ENCODE measurements at places on chromosomes 1 and 21.
A peak's percentile ranks its signal among the peaks of the same experiment; 100 is the strongest.

DNA sequence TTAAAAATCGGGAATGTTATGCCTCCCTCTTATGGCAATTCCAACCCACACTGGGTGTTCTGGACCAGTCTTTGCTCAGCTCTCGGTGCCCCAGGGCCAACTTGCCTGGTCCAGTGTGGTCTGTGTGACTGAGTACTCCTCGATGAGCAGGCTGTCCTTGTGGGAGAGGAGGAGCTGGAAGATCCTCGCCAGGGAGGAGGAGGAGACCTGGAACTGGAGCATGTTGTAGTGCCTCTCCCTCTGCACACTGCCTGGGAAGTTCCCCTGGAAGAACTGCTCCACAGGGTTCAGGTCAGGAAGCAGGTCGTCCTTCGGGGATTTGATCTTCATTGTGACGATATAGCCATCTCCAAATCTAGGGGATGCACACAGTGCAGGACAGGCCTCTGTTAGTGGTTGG, 88.5 kb upstream of the GCLM start:
- no peak for DNase-seq

GRCh38 chr1:208233546-208233945, 10.6 kb downstream of the PLXNA2 start:
- DNase-seq, result peak; percentile 93

GRCh38 chr1:181554465-181554864, 71.1 kb downstream of the CACNA1E start:
- DNase-seq, result no peak

GRCh38 chr1:202200669-202201068, 7.1 kb downstream of the LGR6 start:
- DNase-seq, result no peak

DNA sequence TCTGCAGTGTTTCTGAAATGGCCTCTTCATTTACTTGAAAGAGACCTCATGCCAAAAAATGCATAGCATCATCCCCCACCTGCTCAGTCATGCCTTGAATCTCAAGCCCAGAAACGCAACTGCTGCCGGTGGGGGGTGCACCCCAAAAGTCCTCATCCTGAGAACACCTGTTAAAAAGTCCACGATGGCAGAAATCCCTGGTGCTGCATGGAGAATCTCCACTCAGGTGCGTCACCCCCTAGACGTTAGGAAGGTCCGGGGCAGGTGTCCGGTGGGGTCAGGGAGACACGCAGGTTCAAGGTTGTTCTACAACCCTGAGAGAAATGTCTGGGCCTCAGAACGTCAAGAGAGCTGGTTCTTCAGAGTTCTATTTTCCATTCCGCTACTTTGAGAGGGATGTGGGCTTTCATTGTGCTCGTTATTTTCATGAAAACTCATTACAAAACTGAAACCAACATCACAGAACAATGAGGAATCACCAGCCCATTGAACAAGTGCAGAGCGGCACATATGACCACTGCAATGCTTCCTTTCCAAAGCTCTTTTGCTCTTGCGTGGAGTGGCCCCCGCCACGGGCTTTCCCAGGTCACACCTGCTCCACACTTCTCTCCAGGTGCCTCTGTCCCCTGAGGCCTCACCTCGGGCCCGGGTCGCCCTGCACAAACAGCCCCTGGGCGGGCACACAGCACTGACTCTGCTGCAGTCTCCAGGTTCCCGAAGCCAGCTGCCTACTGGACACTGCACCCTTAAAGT, 201.9 kb downstream of the TOMM20 start:
- no peak for DNase-seq

DNA sequence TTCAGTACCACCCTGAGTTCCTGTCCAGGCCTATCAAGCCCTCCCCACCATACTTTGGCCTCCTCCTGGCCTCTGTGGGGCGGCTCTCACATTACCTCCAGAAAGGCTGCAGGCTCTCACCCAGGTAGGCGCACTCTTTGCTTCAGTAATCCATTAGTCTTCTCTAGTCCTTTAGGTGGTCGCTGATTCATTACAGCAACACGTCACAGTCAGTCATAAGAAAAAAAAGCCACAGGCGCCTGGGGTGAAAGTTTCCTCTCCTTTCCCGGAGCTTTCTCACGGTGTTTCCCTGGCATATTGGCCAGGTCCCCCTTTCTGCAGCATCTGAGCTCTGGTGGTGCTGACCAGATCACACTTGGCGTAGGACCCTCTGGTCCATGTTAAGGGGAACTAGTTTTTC, 12.1 kb downstream of the SLFNL1 start:
- DNase-seq, result no peak

- DNase-seq, result no peak
These were observed 19.1 kb downstream of the MATN1 start for GRCh38 chr1:30704271-30704670.

DNA sequence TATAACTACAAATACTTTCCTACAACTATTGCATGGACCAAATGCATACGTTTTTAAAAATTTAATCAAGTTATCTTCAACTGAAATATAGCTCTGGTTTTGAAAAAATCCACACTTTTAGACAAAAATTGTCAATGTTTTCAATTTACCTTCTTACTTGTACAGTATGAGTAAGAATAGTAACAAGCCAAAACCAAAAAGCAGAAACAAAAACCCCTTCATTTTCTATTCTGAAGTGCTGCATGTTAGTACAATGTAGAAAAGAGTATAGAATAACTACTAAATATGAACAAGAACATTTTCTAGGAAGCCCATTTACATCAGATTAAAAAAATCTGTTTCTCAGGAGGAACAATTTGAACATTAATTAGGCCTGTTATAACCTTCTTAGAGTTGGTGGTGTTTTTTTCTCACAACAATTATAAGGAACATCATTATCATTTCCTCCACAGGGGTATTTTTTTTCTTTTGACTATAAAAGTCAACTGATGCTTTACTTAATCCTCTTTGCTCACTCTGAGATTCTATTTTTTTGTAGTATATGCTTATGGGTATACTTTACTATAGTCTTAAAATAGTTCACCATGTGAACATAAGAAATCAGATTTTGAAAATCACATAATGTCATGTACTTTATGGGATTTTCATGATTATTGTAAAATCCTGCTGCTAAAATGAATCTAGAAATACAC, 475.4 kb downstream of the PTBP2 start:
- no peak for DNase-seq

GRCh38 chr1:20319456-20320220, 29.0 kb downstream of the VWA5B1 start:
- DNase-seq, result no peak

- DNase-seq, result no peak
These were observed 6.2 kb downstream of the TUFT1 start for GRCh38 chr1:151546011-151546925.

DNA sequence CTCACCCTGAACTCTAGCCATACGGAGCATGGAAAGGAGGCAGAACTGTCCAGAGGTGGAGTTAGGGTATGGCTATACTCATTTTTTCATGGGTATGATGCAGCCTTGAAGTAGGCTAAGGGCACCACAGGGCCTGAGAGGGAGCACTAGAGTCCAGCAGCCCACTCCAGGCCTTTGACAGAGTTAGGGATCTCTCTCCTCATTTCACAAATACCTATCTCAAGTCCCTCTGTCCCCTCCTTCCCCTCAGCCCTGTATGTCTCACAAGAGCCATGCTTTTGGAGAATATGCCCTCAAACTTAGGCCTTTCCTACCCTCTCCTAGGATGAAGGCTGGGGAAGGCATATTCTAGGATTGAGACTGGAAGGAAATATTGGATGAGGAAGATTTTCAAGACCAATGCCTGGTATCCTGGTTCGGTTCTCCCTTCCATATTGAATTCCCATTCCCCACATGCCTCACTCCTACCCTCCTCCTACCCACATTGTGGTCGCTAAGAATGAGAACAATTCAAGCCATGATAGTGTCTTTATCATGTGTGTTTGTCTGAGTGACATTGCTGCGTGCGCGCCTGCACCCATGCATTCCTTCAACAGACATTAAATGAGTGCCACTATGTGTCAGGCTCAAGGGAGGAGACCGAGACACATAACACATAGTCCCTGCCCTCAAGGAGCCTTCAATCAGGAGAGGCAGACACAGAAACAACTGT, 2.6 kb upstream of the NECTIN4 start:
- no peak for DNase-seq

- peak; percentile 65 for DNase-seq
These were observed 6.0 kb upstream of the SF3A3 start for GRCh38 chr1:37995751-37996345.

GRCh38 chr1:64675718-64676345, 69.0 kb upstream of the RAVER2 start:
- DNase-seq, result no peak

GRCh38 chr1:40338745-40339419, 21.8 kb upstream of the COL9A2 start:
- peak; percentile 68 for DNase-seq

DNA sequence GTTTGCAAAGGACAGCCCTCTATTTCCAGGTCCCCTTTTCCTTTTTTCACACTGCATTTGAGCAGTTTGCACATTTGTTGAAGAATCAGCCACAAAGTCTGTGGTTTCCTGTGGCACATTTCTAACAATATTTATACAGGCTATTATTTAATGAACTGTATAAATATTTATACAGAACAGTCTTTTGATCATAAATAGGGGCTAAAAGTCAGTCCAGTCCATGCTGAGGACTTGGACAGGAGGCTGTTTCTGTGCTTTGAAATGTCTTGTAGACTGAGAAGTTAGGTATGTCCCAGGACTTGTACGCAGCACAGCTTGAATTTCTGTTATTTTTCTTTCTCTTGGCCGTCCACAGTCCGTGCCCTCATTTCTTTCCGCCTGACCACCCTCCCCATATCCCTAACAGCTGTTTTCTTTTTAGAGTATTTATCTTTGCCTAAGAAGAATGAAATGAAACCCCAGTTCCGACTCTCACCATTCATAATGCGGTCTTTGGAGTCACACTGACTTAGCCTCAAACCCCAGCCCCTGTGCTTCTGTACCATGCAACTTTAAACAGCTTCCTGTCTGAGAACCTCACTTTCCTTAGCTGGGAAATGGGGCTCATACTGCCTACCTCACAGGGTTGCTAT, 19.7 kb downstream of the FGGY start:
- no peak for DNase-seq
